ENCODE measurements at places on chromosomes 3 and 15. TPM values are rescaled to one million over a fixed set of nuclear protein-coding genes. Genes with fewer than 3 reads are reported as not detected.

Gene APH1B
- total RNA-seq: 19.7 TPM

Gene CFAP100
- not detected for total RNA-seq

Gene TF
- total RNA-seq: under 0.01 TPM

DNA sequence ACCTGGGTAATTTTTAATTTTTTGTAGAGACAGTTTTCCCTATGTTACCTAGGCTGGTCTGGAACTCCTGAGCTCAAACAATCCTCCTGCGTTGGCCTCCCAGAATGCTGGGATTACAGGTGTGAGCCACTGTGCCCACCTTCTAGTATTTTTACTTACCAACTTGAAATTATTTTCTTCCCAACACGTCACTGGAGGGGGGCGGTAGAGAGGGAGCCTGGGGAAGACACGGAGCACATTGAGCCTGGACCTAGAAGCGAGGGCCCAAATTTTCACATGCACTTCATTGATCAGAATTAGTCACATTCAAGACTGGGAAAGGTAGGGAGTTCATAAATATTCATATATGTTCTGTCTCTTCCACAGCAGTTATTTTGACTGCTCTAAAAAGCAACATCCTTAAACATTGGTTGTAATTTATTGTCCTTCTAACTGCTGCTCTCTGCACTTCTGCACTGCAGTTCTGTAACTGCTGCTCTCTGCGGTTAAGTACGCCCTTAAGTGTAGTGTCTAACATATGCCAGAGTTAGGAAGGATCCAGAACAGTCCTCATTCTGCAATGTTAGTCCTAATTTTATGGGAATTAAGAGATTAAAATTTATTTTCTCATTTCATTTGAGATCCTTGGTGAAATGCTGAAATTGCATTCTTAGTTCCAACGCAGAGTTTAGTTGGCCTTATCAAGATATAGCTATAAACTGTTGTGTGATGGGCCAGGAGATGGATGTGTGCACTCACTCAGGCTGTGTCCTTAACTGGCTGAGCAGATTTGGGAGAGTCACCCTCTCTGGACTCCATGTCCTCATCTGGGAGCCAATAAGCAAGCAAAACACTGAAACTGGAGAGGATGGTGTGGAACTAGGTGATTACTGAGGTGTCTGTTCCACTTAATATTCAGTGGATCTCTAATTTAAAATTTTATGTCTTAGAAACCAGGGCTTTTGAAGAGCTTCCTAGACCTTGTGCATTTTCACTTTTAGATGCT lies 98.2 kb downstream of the STRIT1 start:
- no peak for DNase-seq

DNA sequence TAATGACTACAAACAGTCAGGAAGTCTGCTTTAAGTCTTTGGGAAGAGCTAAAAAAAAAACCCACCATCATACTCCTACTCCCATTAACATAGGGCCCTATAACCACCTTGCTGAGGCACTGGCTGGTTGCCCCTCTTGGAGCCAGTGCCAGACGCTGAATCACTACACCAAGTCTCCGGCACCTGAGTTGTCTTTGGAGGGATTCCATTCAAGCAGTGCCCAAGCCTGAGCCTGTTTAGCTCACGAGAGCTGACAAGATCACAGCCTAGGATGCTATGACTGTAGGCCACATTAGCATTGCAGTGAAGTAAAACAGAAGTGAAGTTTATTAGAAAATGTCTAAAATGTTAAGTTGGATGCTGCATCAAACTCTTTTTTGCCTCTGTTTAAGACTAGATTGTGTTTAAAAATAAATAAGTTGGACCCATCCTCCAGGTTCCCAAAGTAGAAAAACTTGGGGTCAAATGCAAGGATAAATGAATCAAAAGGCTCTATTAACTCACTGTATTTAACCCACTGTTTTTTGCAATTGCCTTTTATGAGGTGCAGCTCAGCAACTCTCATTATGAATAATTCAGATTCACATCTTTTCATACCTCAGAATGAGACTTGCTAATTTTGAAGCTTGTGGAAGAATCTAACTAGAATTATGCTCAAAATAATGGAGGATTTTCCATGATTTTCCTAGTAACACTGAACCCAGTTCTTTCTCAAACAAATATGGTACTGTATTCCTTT lies 461.9 kb downstream of the FOXP1 start:
- no peak for DNase-seq

GRCh38 chr3:87771337-87772192 lies 287.2 kb downstream of the CGGBP1 start:
- DNase-seq: peak; percentile 47

DNA sequence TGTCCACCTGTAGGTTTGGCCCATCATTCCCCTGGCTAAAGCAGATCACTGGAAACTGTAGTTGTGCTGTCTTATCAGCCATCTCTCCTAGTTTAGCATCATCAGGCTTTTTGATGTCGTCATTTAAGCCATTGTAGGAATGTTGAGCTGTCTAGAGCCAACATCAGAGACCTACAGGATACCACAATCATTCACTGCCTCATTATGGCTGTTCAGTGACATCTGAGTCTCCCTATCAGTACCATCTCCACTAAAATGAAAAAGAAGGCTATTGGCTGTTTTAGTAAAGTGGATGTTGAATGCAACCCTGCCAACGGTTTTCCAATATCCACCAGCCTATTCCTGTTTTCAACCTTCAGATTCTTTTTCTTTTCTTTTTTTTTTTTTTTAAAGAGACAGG lies 29.2 kb downstream of the RLBP1 start:
- DNase-seq: no peak

DNA sequence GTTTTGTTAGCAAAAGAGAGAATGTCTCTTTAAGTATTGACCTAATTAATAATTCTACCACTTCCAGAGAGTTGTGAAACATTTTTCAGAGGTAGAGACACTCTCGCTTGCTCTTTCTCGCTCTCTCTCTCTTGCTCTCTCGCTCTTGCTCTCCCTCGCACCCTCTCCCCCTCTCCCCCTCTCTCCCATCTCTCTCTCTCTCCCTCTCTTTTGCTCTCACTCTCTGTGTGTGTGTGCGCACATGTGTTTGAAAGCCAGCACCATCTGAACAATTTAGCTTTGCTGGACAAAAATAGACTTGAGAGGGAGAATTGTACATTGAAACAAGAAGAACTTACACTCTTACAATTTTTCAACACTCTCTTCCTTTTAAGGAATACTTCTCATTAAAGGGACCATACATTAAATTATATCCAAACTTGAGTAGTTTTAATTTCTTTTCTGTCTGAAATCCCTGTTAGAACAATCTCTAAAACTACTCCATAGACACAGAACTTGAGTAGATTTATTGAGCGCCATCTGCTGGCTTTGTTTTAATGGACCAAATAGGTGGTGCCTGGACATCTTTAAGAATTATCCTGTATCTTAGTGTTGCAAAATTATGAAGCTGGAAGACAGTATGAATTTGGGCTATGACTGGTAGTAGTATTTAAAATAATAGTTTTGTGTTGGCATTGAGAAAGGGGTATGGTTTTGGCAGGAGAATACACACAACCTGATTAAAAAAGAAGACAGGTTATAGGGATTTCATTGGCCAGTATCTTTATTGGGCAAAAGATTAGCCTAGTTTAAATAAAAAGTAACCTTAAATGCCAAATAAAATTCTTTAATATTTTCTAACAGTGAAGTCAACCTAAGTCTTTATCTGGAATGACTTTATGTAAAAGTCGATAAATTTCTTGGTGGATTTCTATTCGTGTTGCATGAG lies 124.6 kb downstream of the AKAP13 start:
- peak; percentile 81 for DNase-seq

- peak; percentile 76 for DNase-seq
Observed at GRCh38 chr15:68553994-68554720, 24.6 kb upstream of the CORO2B start.

DNA sequence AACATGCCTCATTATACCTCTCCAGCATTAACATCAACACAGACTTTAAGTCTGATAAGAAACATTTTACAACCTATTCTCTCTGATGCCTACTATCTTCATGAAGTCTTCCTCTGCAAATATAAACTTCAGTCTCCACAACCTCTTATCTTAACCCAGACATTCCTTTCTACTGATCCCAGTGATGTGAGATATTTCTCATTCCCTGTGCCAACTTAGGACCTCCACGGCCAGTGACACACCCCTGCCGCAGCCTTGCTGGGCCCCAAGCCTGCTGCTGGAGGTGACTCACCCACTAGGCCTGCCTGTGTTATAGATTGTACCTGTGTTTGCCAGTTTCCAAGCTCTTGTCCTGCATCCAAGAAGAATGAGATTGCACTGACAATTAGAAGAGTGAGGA lies 734.5 kb upstream of the CADM2 start:
- no peak for DNase-seq

DNA sequence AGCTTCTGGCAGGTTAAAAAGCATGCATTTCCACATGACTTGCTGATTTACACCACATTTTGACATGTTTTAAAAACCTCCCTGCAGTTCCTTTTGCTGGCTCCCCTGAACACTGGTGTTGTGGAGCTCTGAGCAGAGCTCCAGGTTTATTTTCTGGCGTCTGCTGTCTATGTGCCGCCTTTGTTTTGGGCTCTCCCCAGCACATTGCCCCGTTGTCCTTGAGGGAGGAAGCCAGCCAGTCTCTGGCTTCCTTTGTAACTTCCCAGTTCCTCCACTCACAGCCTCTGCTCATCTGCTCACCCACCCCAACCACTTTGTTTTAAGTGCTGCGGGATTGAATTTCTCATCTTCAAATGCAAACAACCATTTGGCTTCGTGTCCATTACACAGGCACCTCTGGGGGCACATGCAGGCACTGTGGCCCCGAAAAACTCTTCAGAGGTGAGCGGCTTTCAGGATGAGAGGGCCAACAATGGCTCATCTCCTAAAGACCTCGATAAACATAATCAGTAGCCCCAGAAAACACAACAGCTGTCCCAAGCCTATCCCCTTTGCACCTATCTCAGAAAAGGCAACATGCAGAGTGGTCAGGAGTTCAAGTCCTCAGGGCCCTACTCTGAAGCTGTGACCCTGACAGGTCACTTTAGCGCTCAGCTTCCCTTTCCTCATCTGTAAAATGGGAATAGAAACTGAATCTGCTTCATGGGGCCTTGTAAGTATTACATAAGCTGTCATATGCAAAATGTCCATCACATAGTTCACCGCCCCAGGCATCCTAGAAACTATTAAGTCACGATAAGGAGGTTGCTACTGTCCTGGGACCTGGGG lies 1.3 kb upstream of the MEF2A start:
- peak; percentile 56 for DNase-seq

- DNase-seq: no peak
Observed at GRCh38 chr3:183038757-183039156, 58.4 kb upstream of the DCUN1D1 start.

GRCh38 chr3:108468577-108468976 lies 41.8 kb downstream of the MYH15 start:
- DNase-seq: no peak
